ENCODE measurements at places on chromosomes 12 and 14.

DNA sequence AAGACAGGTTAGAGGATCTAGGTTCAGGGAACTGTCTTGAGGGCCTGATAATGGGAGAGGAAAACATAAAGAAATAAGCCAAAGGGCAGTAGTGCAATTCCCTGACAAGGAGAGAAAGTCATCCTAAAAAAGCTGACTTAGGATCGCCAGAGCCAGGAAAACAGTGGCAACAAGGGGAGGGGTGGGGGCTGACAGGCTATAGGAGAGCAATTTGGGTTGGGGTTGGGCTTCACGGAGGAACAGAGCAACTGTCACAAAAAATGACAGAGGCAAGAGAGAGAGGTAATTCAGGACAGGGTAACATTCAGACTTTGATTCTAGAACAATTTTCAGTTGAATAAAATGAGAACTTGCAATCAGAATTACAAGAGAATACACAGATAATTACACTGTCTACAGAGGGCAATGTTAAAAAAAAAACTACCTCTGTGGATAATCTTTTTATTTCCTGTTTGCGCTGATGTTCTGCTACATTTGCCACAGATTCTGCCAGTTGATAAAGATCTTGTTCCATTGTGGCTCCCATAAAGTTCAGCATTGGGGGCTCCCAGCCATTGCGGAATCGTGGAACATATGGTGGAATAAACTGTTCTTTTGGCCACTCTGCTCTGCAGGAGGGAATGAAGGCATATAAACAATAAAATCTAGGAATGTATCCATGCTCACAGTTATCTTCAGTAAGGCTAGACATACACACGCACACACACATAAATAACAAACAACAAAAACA is 138.6 kb downstream of the EPS8 start:
- no peak for DNase-seq

DNA sequence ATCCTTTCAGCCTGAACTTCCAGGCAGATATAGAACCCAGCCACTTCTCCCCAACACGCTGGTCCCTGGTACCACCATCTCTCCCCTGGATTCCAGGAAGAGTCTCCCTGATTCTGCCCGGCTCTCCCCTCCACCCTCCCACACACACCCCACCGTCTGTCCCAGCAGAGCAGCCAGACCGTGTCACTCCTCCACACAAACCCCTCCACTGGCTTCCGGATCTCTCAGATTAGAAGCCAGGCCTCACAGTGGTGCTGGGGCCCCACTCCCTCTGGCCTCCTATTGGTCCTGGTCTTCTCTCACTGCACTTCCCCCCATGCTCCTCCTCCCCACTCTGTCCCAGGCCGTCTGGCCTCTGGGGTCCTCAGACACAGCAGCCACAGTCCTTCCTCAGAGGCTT is 52.4 kb upstream of the CDKN3 start:
- DNase-seq, result no peak

DNA sequence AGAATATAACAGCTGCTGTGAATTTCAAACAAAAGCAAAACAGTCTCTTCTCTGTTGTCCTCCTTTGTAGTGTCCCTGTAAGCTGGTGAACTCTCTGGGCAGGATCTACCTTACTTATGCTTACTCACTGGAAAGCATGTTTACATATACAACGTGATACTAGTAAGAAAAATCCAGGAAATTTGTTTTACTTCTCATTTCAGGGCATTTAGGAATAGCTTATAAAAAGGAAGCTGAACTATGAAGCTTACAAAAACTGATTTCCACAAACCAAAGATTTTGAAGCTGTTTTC is 311.0 kb downstream of the NOVA1 start:
- no peak for DNase-seq

- DNase-seq, result no peak
Measured at GRCh38 chr12:128307791-128308190, 40.8 kb downstream of the TMEM132C start.

DNA sequence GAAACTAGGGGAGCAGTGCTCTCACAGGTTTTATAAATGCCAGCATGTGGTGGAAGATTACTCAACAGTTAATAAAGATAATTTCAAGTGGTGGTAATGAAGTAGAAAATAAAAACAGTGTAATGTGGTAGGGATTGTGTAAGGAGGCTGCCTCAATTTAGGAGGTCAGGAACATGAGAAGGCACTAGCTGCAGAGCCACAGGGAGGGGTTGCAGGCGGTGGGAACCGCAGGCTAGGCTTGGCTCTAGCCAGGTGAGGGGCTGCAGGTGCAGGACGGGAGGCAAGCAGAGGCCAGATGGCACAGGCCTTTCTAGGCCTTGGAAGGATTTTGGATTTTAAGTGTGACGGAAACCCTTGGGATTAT is 768 bp downstream of the METTL25 start:
- no peak for DNase-seq

GRCh38 chr14:37746140-37746832 is 150.9 kb downstream of the TTC6 start:
- no peak for DNase-seq

DNA sequence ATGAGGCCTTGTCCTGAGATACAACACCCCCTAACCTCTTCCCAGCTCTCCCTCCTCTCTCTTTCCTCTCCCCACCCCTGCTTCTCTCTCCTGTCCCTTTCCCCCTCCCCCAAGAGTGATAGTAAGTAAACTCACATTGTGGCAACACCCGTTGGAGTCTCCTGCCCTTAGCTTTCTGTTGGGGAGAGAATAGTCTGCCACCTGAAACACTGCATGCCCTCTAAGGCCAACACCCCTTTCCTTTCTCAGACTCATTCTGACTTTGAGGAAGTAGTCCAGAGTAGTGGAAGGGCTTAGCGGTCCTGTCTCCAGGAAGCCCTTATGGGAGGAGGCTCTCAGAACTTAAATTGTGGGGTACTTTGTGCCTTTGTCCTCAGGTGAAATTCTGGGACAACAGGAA is 95.2 kb downstream of the PRKCH start:
- DNase-seq, result peak; percentile 15

DNA sequence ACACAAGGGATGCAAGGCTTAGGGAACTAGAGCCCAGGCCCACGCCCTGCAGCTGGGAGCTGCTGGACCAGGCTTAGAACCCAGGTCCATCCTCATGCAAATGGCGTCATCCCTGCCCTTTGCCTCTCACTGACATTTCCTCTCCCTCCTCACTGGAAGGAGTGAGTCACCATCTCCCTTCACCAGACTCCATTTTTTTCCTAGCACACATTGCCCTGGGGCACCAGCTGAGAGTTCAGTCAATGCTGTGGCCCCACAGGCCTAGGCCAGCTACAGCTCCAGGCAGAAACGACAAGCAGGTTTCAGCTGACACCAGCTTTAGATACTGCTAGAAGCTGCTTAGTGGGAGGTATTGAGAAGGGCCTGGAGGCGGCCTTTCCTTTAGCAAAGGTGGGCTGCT is 98.9 kb downstream of the RIMBP2 start:
- DNase-seq, result no peak

DNA sequence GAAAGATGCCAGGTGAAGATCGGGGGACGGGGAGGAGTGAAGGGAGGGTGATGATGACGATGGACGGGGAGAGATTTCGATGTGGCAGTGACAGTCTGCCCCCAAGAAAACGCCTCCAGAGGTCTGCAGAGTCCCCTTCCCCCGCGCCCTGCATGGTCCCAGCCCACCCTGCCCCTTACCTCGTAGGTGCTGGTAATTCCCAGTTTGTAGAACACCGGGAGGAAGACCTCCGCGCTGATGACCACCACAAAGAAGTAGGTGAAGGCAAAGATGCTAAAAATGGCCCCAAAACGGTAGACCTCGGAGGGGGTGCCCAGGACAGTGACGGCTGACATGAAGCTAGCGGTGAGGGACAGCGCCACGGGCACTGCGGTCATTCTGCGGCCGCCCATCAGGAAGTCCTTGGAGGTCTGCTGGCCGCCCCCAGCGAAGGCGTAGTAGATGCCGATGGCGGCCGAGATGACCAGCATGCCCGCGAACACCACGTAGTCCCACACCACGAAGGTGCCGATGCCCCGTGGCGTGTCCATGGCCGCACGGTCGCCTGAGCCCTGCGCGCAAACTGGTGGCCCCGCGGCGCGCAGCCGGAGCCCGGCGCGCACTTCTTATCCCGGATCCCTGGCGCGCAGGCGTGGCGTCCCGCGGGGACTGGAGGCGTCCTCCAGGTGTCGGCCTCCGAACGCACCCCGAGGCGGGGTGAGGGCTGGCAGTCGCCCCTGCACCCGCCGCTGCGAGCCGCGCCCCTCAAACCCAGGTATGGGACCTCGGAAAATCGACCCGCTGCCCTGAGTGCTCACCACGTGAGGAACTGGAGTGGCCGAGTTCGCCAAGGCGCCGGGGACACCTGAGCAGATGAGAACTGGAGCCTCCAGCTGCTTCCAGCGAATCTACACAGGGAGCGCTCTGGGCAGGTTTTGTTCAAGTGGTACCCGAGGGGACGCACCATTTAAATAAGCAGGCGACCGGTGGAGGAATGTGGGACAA is at the start of gene SLC5A8:
SLC5A8 (minus strand) TSS at position 920 of the 984 bp plus-strand sequence; CDS start at position 530, 390 bp downstream.
- no peak for DNase-seq

DNA sequence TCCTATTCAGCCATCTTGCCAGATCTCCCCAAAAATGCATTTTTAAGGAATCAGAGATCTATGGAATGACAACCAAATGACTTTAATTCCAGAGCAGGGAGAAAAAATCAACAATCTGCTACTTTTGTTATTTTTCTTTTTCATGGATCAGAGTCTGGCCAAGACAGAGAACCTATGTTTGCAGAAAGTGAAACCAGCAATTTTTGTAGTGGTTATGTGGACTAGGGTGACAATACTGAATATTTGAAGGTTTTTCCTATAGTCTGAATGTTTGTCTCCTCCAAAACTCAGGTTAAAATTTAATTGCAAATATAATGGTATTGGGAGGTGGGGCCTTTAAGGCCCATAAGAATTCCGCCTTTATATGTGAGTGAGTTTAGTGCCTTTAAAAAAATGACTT is 30.9 kb downstream of the KLRK1 start:
- DNase-seq, result no peak

DNA sequence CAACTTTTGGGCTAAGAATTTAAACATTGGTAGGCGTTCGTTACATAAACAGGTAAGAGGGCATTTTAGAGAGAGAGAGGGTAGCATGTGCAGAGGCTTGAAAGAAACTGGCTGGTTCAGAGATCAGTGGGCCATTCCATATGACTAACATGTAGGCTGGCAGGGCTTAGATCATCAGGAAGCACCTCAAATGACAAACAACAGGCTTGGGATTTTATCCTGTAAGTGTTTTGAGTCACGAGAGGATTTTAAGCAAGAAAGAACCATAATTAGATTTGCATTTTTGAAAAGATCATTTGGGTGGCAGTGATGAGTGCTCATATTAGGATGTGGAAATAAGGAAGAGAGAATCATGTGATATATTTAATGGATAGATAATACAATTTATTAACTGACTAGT is 8.7 kb upstream of the PLEKHA5 start:
- DNase-seq, result no peak

DNA sequence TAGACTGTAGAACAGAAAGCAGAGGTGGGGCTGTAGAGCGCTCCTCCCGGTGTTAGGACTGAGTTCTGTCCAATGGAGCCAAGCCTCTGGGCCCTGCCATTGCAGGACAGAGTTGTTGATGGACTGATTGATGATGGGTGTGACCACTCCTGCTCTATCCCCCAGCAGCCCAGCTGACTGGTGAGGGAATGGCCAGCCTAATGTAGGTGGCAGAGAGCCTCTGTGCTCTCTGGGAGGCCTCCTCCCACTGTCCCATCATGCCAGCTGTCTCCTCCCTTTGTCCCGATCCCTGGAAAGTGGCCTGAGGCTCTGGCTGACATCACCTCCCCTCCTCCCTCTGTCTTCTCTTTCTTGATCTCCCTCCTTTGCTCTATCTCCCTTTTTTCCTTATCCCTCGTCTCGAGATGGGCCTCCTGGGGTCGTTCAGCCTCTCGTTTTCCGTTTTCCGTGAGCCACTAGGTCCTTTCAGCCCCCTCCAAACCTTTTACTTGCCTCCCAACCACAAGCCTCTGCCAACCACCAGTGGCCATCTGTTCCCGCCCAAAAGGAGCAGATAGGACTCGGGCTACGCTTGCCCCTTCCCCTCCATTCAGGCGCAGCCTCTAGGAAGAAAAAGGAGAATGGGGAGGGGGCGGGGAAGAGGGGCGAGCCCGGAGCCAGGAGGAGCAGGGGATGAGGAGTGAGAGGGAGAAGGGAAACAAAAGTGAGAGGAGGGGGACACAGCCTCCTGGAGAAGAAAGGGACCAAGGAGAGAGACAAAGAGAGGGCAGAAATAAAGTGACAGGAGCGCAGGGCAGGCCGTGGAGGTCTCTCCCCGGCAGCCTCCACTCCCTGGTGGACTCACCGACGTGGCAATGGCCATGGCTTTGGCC is 572 bp downstream of the EFS start:
- no peak for DNase-seq

GRCh38 chr12:50387972-50388478 is 8.4 kb downstream of the FAM186A start:
- DNase-seq, result no peak

DNA sequence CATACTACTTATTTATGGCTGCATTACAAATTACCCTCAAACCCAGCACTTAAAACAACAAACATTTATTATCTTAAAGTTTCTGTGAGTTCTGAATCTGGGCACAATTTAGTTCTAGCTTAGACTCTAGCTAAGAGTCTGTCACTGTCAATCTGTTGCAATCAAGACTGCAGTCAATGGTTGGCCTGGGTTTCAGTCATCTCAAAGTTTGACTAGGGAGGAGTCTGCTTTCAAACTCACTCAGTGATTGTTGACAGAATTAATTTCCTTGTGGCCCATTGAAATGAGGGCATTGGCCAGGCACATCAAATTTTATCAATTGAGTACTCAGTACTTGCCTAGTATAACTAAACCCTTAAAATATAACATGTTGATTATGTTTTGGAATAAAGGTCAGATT is 51.6 kb downstream of the ARID2 start:
- DNase-seq, result no peak

GRCh38 chr14:23572836-23573235 is 5.2 kb upstream of the AP1G2 start:
- peak; percentile 75 for DNase-seq

DNA sequence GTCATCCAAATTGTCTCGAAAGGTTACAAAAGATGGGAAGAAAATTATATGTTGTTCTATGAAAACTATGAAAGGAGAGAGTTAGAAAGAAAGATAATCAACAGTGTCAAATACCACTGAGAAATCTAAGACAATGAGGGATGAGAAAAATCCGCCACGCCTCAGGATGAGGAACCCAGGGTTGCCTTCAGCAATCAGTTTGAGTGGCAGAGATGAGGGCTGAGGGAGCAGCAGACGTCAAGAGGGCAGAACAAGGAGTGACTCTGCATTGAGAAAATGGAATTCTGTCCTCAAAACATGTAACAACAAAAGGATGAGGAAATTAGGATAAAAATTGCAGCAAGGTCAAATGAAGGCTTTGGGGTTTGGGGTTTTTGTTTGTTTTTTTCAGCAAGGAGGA is 18.3 kb upstream of the OXA1L start:
- peak; percentile 21 for DNase-seq
